ENCODE measurements at places on chromosomes 2 and 18. TPM values are rescaled to one million over a fixed set of nuclear protein-coding genes. Genes with fewer than 3 reads are reported as not detected.

DNA sequence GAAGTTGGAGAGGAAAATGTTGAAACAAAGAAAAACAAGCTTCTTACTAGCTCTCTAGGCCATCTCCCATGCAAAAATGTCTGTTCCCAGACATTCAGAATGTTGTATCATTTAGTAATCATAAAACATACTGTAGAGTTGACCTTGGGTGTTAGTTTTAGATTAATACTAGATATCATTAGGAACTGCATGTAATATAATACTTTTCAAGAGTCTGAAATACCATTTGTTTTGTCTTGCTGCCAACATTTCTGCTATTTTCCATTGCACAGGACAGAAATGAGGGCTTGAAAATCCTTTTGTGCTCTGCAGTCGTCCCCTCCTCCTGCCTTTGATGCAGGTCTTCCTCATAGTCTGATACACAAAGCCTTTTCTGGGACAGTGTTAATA lies 89.5 kb upstream of the RBMS1 start:
- no peak for DNase-seq

GRCh38 chr2:169254774-169255173 lies 107.6 kb downstream of the LRP2 start:
- DNase-seq, result no peak

TDRD15 gene
- total RNA-seq, result not detected

- DNase-seq, result no peak
These were observed 14.0 kb downstream of the RAMP1 start for GRCh38 chr2:237873421-237873831.

ALPI gene
- not detected for total RNA-seq

- no peak for DNase-seq
These were observed 581.5 kb downstream of the PLCL1 start for GRCh38 chr2:198385856-198386255.

DNA sequence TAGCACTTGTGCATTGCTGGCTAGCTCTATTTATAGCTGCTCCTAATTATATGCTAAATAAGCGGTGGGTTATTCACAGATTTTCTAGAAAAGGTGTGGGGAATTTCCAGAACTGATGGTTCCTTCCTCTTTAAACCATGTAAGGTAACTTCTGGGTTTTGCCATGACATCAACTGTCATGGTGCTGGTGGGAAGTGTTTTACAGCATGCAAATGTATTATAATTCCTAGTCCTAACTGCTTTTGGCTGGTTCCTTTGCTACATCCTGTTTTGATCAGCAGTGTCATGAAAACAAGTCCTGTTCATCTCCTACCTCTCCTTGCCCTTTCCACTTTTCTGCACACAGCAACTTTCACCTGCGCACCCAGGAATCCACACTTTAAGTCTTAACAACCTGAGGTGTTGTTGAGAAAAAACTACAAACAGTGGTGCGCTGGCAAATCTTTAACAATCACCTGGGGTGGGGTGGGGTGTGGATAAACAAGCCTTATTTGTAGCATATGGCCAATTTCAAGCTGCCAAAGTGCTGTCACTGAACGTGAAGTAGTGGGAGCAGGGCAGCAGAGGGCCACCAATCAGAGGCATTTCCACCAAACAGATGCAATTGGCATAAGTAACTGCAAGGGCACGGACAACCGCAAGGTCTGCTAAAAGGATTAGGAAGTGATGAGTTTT lies 33.4 kb upstream of the SKOR2 start:
- DNase-seq, result no peak

GRCh38 chr2:46297546-46298271 lies 502 bp downstream of the EPAS1 start:
- peak; percentile 82 for DNase-seq

SCN9A gene
- total RNA-seq, result not detected

DNA sequence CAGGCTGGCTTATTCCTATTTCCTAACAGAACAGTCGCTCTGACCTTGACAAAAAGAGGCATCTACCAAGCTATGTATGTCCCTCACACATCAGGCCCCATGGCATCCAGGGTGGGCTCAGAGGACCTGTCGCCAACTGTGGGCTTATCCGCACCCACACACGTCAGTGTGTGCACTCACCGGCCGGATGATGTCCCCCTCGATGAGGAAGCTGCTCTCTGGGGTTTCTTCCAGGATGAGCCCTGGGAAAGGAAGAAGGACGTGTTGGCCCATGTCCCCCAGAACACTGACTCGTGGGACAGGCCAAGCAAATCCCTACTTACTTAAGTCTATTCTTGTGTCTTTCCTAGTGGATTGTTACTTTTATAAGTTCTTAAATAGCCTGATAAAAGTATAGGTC lies 3.1 kb downstream of the ASTL start:
- no peak for DNase-seq

GRCh38 chr2:86225581-86225980 lies 26.3 kb downstream of the MRPL35 start:
- DNase-seq, result peak; percentile 30

GRCh38 chr18:26322890-26323653 lies 96.8 kb downstream of the TAF4B start:
- DNase-seq, result no peak

GRCh38 chr2:122545821-122546220 lies 790.4 kb downstream of the TSN start:
- no peak for DNase-seq

GRCh38 chr2:36387258-36387916 lies 31.8 kb downstream of the CRIM1 start:
- DNase-seq, result no peak

LINC00305 gene
- not detected for total RNA-seq

WDSUB1 gene
- 2.4 TPM for total RNA-seq

DNA sequence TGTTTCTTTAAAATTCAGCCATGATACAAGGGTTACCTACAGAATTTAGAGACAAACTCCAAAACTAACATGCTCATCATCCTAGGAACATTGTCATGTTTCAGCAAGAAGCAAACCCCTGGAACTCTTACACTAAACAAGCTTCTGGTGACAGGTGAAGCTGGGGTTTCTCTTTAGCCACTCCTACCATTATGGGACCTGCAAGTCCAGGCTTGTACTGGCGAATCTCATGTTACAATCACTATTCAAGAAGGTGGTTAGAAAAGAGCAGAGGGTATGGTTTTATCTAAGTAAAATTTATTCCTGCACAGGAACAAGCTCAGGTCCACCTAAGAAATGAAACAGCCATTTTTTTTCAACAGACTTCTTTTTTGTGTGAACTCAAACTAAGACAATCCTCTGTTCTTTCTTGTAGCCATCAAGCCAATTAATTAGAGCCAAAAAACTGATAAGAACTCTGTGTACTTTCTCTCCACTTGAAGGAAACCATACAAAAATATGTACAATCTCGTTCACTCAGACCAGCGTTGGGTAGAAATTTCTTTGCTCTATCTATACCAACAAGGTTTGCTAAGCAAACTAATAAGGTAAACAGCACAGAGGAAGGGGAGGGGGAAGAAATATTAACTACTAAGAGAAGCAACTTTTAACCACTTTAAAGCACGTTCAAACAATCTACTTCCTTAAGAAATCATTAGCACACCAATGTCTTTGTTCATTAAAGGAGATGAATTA lies 63.3 kb upstream of the NEDD4L start:
- DNase-seq, result no peak

GRCh38 chr2:39228413-39229209 lies 15.2 kb downstream of the CDKL4 start:
- DNase-seq, result peak; percentile 5

GRCh38 chr18:22283397-22283796 lies 114.0 kb downstream of the GATA6 start:
- no peak for DNase-seq

DNA sequence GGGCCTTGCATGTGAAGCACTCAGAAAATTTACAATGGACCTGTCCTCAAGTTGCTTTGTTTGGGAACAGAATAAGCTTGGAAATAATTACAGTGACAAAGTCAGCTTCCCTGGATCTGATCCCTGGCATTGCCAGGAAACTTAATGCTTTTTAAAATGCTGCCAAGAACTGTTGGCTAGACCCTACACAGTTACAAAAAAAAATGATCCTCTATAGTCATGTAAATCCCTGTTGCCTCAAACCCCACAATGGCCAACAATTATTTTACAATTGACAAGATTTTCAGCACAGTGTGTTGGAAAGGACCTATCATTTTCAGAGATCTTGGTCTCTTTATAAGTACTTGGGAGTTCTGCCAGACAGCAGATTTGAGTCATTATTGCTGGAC lies 470.4 kb upstream of the ACVR2A start:
- no peak for DNase-seq

DNA sequence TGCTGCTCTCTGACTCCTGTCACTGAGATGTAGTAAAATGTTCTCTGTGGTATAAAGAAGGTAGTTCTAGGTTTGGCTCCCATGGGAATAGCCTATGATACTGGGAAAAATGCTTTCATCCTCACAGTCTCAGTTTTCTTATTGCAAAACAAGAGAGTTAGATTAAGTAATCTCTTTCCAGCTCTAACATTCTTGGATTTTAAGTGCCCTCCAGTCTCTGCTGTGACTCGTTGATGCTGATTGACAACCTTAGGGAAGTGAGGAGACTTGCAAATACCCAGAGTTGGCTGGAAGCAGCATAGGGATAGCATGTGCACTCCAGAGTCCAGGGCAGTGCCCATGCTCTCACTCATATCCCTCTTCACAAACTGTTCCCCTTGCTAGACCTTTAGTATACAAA lies 534.9 kb downstream of the SLC4A3 start:
- DNase-seq, result no peak

DNA sequence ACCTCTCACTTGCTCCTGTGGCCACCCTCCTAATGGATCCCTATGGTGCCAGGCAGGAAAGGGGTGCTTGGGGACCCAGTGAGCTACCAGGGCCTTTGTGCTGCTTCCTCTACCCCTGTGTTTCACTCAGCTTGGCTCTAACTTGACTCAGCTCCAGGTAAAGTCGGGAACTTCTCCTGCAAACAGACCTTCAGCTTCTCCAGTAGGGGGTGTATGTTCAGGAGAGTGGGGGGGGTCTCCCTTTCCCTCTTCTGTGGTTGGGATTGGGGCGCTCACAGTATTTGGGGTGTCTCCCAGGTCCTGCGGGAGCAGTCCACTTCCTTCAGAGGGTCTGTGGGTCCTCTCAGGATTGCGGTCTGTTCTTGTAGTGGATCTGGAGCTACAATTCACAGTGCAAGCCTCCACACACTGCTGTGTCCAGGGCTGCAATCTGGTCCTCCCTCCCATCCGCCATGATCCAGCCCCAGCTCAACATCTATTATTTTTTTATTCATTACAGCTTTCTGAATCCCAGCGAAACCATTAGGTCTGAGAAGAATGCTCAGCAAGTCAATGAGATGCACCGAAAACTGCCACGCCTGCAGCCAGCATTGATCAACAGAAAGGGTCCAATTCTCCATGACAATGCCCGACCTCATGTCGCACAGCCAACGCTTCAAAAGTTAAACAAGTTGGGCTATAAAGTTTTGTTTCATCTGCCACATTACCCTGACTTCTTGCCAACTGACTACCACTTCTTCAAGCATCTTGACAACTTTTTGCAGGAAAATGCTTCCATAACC lies 26.4 kb upstream of the SAP130 start:
- no peak for DNase-seq

- DNase-seq, result no peak
These were observed 65.6 kb downstream of the ATP8B1 start for GRCh38 chr18:57737400-57738060.

GRCh38 chr2:180924063-180924462 lies 56.3 kb upstream of the UBE2E3 start:
- DNase-seq, result no peak

GRCh38 chr18:35322486-35323458 lies 21.4 kb downstream of the ZNF24 start:
- no peak for DNase-seq

- DNase-seq, result no peak
These were observed 190.7 kb downstream of the NOL4 start for GRCh38 chr18:34033968-34034367.

GRCh38 chr2:67346718-67347407 lies 50.3 kb upstream of the ETAA1 start:
- no peak for DNase-seq

DNA sequence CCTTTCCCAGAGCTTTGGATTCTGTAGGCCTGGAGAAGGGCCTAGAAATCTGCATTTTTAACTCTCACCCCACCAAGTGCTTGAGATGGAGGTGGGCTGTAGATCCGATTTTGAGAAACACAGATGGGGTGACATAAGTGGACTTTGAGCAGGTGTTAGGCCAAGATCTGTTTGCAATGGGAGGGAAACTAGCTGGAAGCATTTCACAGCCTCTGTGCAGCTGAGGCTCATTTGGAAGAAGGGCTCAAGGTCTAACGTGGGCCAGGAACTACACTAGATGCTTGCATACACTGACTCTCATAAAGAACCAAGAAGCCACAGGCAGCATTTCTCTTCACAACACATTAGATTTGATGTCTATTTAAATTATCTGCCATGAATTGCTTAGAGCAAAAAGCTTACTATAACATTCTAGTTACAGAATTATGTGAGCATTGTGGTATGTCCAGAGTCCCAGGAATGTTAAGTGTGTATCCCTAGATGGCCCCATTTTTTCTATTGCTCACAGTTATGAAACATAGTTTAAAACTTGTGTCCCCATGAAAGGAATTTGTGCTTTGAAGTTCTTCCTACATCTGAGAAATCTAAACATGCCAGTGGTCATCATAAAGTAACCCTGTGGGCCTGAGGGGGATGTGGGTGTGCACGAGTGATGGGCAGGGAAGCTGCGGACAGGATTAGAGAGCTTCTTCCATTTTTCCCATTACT lies 77.2 kb downstream of the CD28 start:
- DNase-seq, result no peak
